ENCODE measurements at places on chromosomes 5 and 9. TPM values are rescaled to one million over a fixed set of nuclear protein-coding genes. Genes with fewer than 3 reads are reported as not detected.

Gene GABRA1
- total RNA-seq = not detected

Gene RANBP3L
- total RNA-seq = 1.2 TPM

Gene MORN5
- not detected for total RNA-seq

Gene FBXL7
- 32.6 TPM for total RNA-seq

Gene FST
- 4.9 TPM for total RNA-seq

Gene GADD45G
- 1.5 TPM for total RNA-seq

Gene THOC3
- total RNA-seq = 26.8 TPM

Gene PCDHB10
- total RNA-seq = 4.3 TPM

Gene FOXB2
- not detected for total RNA-seq

Gene PHF24
- total RNA-seq = 0.30 TPM

Gene CDH10
- not detected for total RNA-seq

GRCh38 chr5:153809166-153809565 is 229.5 kb downstream of the FAM114A2 start:
- no peaks in the 10 kb centered on the region for H3K36me3 ChIP-seq
- DNase-seq = no peak
- no peaks in the 10 kb centered on the region for H3K27me3 ChIP-seq
- no peak overlapping the region for H3K4me3 ChIP-seq
- H3K4me1 ChIP-seq = peaks cover 33% of the 10 kb centered on the region
- H3K27ac ChIP-seq = no peak overlapping the region

DNA sequence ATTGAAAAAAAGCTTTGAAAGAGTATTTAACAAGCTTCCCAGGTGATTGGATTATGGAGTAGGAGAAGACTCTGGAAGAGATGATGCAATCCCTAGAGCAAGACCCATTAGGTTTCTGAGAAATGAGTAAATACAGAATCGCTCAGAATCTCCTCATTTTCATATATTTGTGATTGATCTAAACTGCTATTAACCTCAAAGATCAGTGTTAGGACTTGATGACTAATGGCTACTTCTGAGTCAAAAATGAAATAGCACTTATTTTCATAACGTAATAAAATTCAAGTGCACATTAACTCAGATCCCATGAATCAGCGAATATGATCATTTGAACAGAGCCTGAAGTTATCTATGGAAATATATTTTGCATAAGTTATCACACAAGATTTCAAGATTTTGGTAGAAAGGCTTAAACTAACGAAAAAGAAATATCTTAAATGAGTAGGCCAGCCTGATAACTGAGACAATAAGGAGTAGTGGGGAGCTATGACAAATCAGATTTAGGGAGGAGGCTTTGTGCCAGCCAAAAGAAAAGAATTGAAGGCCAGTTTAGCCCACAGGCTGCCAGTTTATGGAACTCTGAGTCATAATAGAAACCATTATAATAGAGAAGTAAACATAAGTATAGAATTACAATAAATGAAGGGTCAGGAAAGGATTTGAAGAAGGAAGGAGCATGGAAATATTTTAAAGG is 106.7 kb upstream of the OSMR start:
- no peak for DNase-seq
- peaks cover 3% of the 10 kb centered on the region for H3K36me3 ChIP-seq
- H3K4me1 ChIP-seq = no peaks in the 10 kb centered on the region

- no peak overlapping the region for H3K27ac ChIP-seq
- H3K4me1 ChIP-seq = peaks cover 50% of the 10 kb centered on the region
- no peak for DNase-seq
- no peaks in the 10 kb centered on the region for H3K36me3 ChIP-seq
These were observed 422.7 kb upstream of the GRAMD2B start for GRCh38 chr5:126000507-126000906.

DNA sequence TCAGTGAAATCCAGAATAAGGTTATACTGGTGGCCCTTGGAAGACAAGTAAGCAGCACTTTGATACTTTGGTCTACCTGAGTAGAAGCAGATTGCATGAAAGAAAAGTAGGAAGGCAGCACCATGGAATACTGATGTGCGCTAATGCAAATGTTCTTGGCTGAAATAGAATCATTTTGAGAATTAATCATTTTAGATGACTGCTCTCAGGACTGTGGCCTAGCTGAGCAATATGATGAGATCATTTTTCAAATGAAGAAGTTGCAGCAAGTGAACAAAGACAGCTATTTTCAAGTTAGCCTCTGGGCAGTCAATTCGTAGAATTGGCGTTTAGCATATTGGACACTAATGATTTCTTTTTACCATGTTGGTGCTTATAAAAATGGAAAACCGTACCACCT is 483.5 kb downstream of the TMEM232 start:
- H3K27me3 ChIP-seq = no peaks in the 10 kb centered on the region
- no peak overlapping the region for H3K27ac ChIP-seq
- no peaks in the 10 kb centered on the region for H3K36me3 ChIP-seq
- DNase-seq = no peak
- H3K4me3 ChIP-seq = no peak overlapping the region

- peaks cover 5% of the 10 kb centered on the region for H3K36me3 ChIP-seq
- H3K27me3 ChIP-seq = no peaks in the 10 kb centered on the region
- DNase-seq = no peak
- no peak overlapping the region for H3K27ac ChIP-seq
- H3K4me1 ChIP-seq = no peaks in the 10 kb centered on the region
These were observed 454.7 kb downstream of the SPATA31D1 start for GRCh38 chr9:82443312-82443711.

GRCh38 chr5:53677632-53678031 is 117.2 kb downstream of the NDUFS4 start:
- H3K4me3 ChIP-seq = no peak overlapping the region
- H3K4me1 ChIP-seq = no peaks in the 10 kb centered on the region
- H3K27ac ChIP-seq = no peak overlapping the region
- no peaks in the 10 kb centered on the region for H3K27me3 ChIP-seq
- peaks cover 2% of the 10 kb centered on the region for H3K36me3 ChIP-seq
- no peak for DNase-seq

DNA sequence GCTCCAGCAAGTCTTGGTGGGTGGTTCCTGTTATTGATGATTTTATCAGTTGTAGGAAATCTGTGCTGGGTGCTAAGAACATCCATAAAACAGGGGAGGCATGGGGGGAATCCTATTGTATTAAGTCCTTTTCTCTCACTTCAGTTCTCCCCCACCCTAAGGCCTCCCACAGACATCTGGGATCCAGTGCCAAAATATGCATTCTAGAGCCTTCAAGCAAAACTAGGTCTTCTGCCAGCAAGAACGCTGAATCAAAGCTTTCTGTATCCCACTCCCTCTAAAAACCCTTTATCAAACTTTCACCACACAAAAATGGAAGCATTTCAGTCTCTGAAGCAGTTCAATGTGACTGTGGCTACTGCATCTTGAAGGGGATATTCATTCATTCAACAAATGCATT is 281.9 kb downstream of the GAS1 start:
- H3K36me3 ChIP-seq = peaks cover 2% of the 10 kb centered on the region
- DNase-seq = no peak
- H3K4me1 ChIP-seq = peaks cover 11% of the 10 kb centered on the region
- H3K27me3 ChIP-seq = no peaks in the 10 kb centered on the region

DNA sequence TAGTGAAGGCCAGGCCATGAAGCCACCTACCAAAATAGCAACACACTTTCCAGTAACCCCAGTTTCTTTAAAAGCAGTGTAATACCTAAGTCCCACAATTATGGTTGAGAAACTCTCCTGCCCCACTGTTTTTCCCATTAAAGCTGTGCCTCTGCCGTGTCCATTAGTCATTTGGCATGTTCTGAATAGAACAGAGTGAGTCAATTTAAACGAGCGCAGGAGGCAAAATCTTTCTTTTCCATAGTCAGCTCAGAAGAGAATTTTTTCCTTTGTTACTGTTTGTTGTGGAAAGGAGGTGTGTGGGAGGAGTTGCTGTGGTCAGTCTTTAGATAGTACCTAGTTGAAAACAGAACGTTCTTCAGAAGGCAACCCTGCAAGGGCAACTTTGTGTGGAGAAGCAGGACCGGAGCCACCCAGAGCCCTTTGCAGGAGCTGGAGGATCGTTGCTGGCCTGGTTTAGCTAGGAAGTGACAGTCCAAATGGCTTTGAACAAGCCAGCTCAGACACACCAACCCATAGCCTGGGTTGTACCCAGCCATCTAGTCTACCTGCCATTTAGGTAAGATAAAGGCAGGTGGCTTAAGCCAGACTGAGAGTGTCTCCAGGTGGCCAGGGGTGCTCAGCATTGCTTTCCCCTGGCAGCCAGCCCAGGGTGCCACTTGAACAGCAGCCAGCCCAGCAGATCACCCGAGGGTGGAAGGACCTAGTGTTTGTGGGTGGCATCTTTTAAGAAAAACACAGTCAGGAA is 30.4 kb downstream of the GADD45G start:
- H3K4me3 ChIP-seq = no peak overlapping the region
- DNase-seq = no peak
- H3K4me1 ChIP-seq = peaks cover 15% of the 10 kb centered on the region

DNA sequence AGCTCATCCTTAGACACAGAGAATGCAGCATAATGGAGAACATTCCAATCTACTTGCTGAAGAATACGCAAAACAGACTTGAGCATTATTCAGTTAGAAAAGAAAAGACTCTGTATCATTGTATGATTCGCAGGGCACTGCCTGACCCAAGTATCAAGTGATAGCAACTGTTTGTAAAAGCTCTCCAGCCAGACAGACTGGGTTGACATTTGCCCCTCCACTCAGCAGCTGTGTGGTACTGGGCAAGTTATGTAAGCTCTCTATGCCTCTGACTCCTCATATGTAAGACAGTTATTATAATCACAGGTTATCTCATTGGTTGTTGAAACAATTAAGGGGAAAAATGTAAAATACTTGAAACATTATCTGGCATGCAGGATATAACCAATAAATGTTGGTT is 505.0 kb downstream of the ELAVL2 start:
- H3K4me3 ChIP-seq = no peak overlapping the region
- no peak overlapping the region for H3K27ac ChIP-seq
- no peaks in the 10 kb centered on the region for H3K36me3 ChIP-seq
- H3K27me3 ChIP-seq = no peaks in the 10 kb centered on the region
- DNase-seq = no peak

DNA sequence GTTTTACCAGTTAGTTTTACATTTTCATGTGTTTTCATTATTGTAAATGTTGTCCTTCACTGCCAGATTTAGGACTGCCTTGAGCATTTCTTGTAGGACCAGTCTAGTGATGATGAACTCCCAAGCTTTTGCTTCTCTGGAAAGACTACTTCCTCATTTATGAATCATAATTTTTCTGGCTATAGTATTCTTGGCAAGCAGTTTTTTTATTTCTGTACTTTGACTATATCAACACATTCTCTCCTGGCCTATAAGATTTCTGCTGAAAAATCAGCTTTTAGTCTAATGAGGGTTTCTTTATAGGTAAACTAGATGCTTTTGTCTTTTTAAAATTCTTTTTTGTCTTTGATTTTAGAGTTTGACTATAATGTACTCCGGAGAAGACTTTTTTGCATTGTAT is 256.8 kb upstream of the GRAMD2B start:
- no peaks in the 10 kb centered on the region for H3K4me1 ChIP-seq
- H3K4me3 ChIP-seq = no peak overlapping the region
- peaks cover 10% of the 10 kb centered on the region for H3K36me3 ChIP-seq
- H3K27ac ChIP-seq = no peak overlapping the region
- no peak for DNase-seq
- no peaks in the 10 kb centered on the region for H3K27me3 ChIP-seq

DNA sequence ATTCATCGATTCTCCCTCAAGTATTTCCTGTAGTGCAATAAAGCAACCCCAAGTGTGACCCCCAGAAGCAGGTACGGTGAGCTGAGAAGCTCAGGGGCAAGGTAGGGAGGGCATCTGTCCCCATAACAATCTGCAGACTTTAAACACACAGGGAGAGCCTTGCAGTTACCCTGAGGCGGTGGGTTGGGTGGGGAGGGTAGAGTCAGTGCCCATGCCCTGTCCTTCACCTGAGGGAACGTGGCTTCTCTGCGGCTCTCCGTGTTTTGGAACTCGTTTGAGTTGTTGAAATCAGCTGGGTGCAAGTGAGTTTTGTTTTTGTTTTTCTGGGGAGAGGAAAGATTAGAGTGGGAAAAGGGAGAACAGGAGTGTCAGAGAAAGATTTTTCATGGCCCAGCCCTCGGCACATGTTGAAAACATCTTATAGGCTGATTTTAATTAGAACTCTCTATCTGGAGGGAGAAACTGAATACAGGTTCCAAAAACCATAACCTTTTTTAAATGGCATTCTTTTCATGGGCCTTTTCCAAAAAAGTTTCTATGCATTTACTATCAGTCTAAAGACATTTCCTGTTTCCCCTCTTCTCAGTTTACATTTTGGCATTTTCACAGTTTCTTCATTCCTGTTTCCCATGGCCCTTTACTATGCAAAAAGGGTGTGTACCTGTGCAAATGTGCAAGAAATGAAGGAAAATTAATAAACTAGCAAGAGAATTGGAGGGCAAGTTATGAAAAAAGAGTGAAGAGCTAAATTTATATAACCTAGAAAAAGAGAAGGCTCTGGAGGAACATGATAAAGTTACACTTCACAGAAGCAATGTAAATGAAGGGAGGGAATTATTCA is 266.5 kb upstream of the VLDLR start:
- H3K27ac ChIP-seq = peak overlapping the region; percentile 41
- no peaks in the 10 kb centered on the region for H3K27me3 ChIP-seq
- no peak for DNase-seq
- peaks cover 20% of the 10 kb centered on the region for H3K4me1 ChIP-seq

DNA sequence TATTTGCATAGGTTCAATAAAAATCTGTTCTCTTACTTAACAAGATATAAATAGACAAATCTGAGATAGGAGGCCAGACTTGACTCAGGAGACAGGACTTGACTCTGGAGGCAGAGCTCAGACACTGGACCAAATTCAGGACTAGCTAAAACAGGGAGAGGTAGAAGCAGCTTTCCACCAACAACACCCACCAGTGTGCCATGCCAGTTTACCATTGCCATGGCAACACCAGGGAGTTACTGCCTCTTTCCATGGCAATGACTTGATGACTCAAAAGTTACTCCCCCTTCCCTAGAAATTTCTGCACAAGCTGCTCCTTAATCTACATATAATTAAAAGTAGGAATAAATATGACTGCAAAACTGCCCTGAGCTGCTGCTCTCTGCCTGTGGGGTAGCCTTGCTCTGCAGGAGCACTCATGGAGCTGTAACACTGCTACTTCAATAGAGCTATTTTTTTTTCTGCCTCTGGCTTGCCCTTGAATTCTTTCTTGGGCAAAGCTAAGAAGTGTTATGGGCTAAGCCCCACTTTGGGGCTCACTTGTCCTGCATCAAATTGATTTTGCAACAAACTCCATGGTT is 473.0 kb downstream of the PLK2 start:
- H3K27ac ChIP-seq = no peak overlapping the region
- no peak overlapping the region for H3K4me3 ChIP-seq
- no peaks in the 10 kb centered on the region for H3K27me3 ChIP-seq
- peaks cover 9% of the 10 kb centered on the region for H3K4me1 ChIP-seq
- no peaks in the 10 kb centered on the region for H3K36me3 ChIP-seq

DNA sequence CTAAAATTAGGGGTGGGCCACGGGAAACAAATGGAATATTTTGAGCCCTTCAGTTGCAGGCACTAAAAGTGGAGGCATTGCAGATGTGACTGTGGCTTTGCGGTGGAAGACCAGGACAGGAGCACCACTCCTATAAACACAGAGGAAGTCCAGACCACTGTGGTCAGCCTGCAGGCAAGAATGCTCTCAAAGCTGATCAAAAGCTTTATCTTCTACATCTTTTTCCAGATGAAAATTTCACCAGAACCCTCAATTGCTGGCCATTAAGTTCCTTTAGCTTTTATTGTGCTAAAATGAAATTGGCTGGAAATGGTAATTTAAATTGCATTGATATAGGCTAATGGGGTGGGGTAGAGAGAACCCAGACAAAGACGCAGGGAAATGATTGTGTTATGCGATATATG is 208.8 kb downstream of the ERCC6L2 start:
- no peak overlapping the region for H3K27ac ChIP-seq
- no peaks in the 10 kb centered on the region for H3K4me1 ChIP-seq
- H3K36me3 ChIP-seq = no peaks in the 10 kb centered on the region
- peaks cover 29% of the 10 kb centered on the region for H3K27me3 ChIP-seq
- no peak for DNase-seq
